ENCODE measurements at places on chromosomes 4 and X.
A peak's percentile ranks its signal among the peaks of the same experiment; 100 is the strongest.

DNA sequence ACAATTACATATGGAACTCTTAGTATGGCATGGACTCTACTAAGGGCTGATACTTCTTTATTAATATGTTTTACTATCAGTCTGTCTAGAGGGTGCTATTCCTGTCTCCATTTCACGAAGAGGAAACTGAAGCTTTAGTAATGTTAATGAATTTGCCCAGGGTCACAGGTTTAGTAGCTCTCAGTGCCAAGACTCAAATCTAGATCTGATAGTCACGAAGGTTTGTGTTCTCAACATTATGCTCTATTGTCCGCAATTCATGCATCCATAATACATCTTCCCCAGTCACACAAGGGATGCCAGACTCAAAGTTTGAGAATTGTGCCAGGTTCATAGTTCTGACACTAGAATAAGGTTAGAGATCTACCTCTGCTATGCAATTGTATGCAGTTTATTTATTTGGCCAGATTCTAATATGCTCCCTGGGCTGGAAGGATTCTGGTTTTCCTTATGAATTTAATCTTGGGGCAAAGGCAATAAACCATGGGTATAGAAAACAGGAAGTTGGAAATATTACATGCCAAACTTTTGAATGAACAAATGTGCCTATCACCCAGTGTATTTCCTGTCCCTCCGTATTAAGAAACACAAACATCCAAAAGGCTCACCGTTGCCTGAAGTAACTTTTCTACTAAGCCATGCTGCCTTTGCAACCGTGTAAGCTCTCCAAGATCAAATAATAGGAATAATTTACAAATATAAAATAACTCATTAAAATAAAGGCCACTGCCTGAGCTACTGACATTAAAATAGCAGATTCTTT lies 478.5 kb downstream of the INPP4B start:
- no peak for DNase-seq

DNA sequence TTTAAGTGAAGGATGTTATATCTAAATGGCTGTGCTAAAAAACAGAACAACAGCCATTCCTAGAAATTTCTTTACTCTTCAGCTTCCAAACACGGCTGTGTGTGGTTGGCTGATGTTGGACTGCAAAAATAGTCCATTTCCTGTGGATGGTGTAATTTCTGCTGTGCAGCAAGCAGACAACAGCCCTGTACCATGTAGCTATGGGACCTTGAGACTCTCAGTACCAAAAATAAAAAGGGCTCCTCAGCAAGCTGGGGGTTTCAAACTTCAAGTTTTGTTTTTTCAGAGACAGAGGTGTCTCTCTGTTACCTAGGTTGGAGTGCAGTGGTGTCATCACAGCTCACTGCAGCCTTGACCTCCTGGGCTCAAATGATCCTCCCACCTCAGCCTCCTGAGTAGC lies 18.1 kb downstream of the CD40LG start:
- no peak for DNase-seq

DNA sequence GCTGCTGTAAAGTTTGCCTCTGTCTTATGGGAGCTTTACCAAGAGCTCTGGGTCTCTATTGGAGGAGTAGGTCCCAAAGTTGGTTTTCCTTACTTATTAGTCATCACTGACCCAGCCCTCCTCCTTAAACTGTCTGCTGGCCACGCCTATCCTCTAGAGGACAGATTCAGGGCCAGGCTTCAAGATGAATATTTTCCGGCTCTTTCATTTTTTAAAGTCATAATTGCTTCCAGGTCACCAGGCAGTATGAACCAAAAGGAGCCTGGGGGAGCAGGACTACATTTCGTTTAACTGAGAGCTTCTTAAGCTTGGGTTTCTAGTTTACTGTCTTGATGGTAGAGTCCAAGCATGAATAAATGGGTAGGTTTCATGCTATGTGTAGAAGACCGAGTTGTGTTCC lies 13.7 kb downstream of the BCORL1 start:
- peak; percentile 47 for DNase-seq

GRCh38 chrX:63128509-63128908 lies 222.6 kb downstream of the SPIN4 start:
- no peak for DNase-seq

- no peak for DNase-seq
Observed at GRCh38 chr4:168876106-168876505, 133.9 kb downstream of the CBR4 start.

DNA sequence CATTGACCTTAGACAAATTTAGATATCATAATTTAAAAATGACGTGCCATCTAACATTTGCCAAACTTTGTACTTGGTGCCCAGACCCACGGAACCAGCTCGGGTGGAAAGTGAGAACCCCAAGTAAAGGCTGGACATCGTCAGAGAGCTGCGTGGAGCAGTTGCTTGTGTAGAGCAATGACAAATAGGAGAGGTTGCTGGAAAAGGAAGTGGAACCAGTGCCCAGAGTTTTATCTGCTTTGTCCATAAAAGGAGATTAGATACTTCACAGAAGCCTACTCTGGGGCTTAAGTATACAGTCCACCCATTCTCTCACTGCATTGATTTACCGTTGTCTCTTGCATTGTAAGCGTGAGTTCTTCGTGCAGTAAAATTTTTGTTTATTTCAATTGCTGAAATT lies 5.4 kb upstream of the TBC1D1 start:
- no peak for DNase-seq

DNA sequence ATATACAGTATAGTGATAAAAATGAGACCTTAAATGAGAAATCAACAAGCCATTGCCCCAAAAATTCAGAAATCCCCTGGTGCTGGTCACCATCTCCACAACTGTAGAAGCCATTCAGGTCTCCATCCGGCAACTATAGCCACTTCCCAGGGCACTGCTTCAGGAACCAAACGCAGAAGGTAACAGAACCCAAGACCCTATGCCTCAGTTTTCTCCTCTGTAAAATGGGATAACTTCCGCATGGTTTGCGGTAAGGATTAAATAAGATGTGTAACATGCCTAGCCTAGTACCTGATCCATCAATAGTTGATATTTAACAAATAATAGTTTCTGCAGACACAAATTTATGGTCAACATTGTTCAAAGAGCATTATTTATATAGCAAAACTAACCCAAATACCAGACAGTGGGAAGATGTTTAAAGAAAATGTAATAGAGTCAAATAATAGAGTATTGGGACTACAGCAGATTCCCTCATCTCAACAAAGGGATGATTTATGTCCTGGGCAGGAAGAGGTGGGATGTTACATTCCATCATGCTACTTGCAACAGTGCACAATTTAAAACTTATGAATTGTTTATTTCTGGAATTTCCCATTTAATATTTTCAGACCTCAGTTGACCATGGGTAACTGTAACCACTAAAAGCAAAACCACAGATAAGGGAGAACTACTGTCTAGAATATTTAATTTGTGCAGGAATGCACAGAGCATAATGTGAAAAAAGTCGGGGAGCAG lies 30.0 kb downstream of the IRF2 start:
- DNase-seq: no peak

GRCh38 chr4:121236353-121237068 lies 72.4 kb upstream of the TNIP3 start:
- DNase-seq: no peak

- no peak for DNase-seq
Observed at GRCh38 chr4:102792361-102792936, 31.7 kb upstream of the MANBA start.

- no peak for DNase-seq
Observed at GRCh38 chrX:6909396-6909795, 238.1 kb upstream of the STS start.

- DNase-seq: no peak
Observed at GRCh38 chr4:83830138-83830888, 294.4 kb downstream of the GPAT3 start.

Data from GM04503 (cell line).